ENCODE measurements at places on chromosomes 2 and 18.
A peak's percentile ranks its signal among the peaks of the same experiment; 100 is the strongest.

- peak; percentile 50 for DNase-seq
Observed at GRCh38 chr18:56869189-56869777, 218.1 kb downstream of the WDR7 start.

- no peak for DNase-seq
Observed at GRCh38 chr2:219574484-219575311, 2.6 kb downstream of the INHA start.

GRCh38 chr18:23949863-23950262 lies 64.7 kb upstream of the TTC39C start:
- no peak for DNase-seq

DNA sequence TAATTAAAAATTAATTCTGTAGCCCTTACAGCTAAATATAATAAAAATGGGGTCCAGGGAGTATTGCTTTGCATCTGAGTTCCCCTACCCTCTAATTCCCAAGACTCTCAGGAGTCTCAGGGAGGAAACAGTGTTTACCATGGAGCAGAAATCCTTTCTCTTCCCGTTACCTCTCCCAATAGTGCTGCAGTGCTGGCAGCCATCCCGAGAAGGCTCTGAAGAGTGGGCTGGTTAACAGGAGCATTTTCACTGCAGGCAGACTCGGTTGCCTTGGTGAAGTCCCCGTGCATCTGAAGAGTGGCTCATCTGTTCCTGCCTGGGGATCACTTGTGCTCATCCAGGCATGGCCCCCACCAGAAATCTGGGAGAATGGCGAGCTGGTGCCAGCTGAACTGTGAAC lies 41.8 kb upstream of the TMEM178A start:
- no peak for DNase-seq

GRCh38 chr2:191264647-191265081 lies 19.5 kb downstream of the MYO1B start:
- no peak for DNase-seq

- DNase-seq: no peak
Observed at GRCh38 chr2:219426534-219427136, 8.0 kb upstream of the SPEG start.

All from LNCaP clone FGC (cell line).